Adrenal gland (tissue), 19 donors: ENCODE measurements at places on chromosomes 3 and 15. TPM values are rescaled to one million over a fixed set of nuclear protein-coding genes. Genes with fewer than 3 reads are reported as not detected.

GRCh38 chr3:43055806-43056770, 49.8 kb downstream of the POMGNT2 start:
- H3K36me3 ChIP-seq: no peaks in the 10 kb centered on the region
- no peak for DNase-seq
- no peak overlapping the region for H3K27ac ChIP-seq
- H3K27me3 ChIP-seq: no peaks in the 10 kb centered on the region
- no peak overlapping the region for H3K4me3 ChIP-seq

GRCh38 chr3:101223016-101223415, 97.4 kb downstream of the IMPG2 start:
- H3K27me3 ChIP-seq: no peaks in the 10 kb centered on the region
- DNase-seq: no peak
- no peak overlapping the region for H3K4me3 ChIP-seq
- no peaks in the 10 kb centered on the region for H3K36me3 ChIP-seq
- no peaks in the 10 kb centered on the region for H3K4me1 ChIP-seq
- no peak overlapping the region for H3K27ac ChIP-seq

DNA sequence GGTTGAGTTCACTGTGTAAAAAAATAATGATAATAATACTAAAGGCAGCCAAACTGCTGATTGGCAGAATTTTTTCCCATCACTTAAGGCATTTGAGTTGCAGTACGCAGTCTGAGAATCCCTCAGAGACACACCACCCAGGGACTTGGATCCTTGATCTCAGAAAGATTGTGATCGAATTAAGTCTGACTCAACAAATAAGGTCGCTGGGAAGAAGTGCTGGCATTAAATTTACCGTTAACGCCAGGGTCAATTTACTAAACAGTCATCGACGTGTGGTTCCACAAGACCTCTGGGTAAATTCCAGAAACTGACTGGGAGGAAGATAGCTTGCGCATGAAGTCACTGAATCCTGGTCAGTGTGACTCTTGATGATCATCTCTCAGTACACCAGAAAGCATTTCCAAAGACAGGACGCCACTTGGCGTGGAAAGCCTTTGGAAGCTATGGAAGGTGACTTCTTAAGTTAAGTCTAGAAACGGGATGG, 48.3 kb upstream of the CGNL1 start:
- H3K27me3 ChIP-seq: no peaks in the 10 kb centered on the region
- H3K36me3 ChIP-seq: no peaks in the 10 kb centered on the region
- H3K4me1 ChIP-seq: peaks cover 15% of the 10 kb centered on the region
- H3K4me3 ChIP-seq: no peak overlapping the region

GRCh38 chr3:62582495-62583172, 209.3 kb upstream of the FEZF2 start:
- no peak for DNase-seq
- H3K4me3 ChIP-seq: no peak overlapping the region
- H3K27me3 ChIP-seq: no peaks in the 10 kb centered on the region
- no peaks in the 10 kb centered on the region for H3K4me1 ChIP-seq
- no peak overlapping the region for H3K27ac ChIP-seq
- no peaks in the 10 kb centered on the region for H3K36me3 ChIP-seq

GRCh38 chr3:73952781-73953180, 328.0 kb upstream of the PDZRN3 start:
- no peak overlapping the region for H3K4me3 ChIP-seq
- H3K27me3 ChIP-seq: no peaks in the 10 kb centered on the region
- H3K27ac ChIP-seq: no peak overlapping the region
- no peak for DNase-seq
- no peaks in the 10 kb centered on the region for H3K4me1 ChIP-seq
- no peaks in the 10 kb centered on the region for H3K36me3 ChIP-seq

GRCh38 chr3:62359531-62359930, 13.8 kb downstream of the FEZF2 start:
- H3K27me3 ChIP-seq: peaks cover 4% of the 10 kb centered on the region
- H3K27ac ChIP-seq: no peak overlapping the region
- no peaks in the 10 kb centered on the region for H3K4me1 ChIP-seq
- no peak for DNase-seq

DNA sequence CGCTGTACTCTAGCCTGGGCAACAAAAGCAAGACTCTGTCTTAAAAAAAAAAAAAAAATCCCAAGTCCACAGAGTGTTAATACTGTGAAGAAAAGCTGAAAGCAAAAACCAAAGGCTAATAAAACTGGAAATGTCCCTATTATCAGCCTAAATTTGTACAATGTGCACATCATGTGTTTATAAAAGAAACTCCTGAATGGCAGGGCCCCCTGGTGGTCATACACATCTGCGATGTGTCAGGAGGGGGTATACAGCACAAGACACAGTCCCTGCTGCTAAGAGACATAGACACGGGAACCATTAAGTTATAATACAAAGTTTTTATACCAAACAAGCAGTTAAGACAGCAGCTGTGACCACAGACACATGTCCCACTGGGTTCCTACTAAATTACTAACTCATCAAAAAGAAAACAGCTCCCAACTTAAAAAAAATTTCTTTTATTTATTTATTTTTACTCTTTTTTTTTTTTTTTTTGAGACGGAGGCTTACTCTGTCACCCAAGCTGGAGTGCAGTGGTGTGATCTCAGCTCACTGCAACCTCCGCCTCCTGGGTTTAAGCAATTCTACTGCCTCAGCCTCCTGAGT, 31.0 kb downstream of the IDH2 start:
- H3K27ac ChIP-seq: no peak overlapping the region
- no peak overlapping the region for H3K4me3 ChIP-seq
- H3K4me1 ChIP-seq: peaks cover 18% of the 10 kb centered on the region

- H3K36me3 ChIP-seq: no peaks in the 10 kb centered on the region
- H3K27ac ChIP-seq: no peak overlapping the region
- DNase-seq: no peak
- no peaks in the 10 kb centered on the region for H3K27me3 ChIP-seq
- no peaks in the 10 kb centered on the region for H3K4me1 ChIP-seq
Measured at GRCh38 chr3:46854555-46854991, 8.7 kb downstream of the MYL3 start.

- DNase-seq: peak; percentile 52
- H3K4me3 ChIP-seq: no peak overlapping the region
- H3K4me1 ChIP-seq: no peaks in the 10 kb centered on the region
- H3K27me3 ChIP-seq: no peaks in the 10 kb centered on the region
- no peak overlapping the region for H3K27ac ChIP-seq
Measured at GRCh38 chr3:10557781-10558373, 52.5 kb upstream of the ATP2B2 start.

- H3K4me1 ChIP-seq: peaks cover 5% of the 10 kb centered on the region
- no peak overlapping the region for H3K27ac ChIP-seq
- H3K4me3 ChIP-seq: no peak overlapping the region
- no peaks in the 10 kb centered on the region for H3K27me3 ChIP-seq
- no peaks in the 10 kb centered on the region for H3K36me3 ChIP-seq
- peak; percentile 46 for DNase-seq
Measured at GRCh38 chr15:76203346-76204108, 107.7 kb downstream of the ETFA start.

DNA sequence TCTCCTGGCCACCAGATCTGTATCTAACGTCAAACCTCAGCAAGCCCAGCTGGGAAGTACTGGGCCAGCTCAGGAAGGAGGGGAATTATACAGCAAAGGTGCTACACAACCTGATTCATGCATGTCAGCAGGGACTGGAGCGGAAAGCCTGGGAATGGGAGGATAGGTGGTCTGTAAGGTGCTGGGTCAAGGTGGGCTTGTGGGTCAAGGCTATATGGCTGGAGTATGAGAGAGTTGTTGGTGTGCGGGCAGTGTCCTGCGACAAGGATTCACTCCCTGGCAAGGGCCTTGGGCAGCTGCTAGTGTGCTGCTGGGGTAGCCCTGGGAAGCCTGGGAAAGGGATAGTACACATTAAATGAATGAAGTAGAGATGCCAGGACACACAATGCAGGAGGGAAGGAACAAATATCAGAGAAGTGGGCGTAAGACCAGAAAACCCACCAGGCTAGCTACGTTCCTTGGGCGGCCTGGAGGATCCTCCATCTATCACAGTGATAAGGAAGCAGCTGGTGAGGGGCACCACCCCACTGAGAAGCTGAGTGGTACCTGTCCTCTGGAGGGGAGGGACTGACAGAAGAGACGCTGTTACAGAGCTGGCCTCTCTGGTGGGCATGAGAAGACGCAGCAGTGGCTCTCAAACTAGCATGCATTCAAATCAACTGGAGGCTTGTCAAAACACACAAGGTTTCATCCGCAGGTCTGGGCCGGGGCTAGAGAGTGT, 8.5 kb upstream of the SYNM start:
- H3K4me3 ChIP-seq: no peak overlapping the region
- no peak for DNase-seq
- no peaks in the 10 kb centered on the region for H3K36me3 ChIP-seq

DNA sequence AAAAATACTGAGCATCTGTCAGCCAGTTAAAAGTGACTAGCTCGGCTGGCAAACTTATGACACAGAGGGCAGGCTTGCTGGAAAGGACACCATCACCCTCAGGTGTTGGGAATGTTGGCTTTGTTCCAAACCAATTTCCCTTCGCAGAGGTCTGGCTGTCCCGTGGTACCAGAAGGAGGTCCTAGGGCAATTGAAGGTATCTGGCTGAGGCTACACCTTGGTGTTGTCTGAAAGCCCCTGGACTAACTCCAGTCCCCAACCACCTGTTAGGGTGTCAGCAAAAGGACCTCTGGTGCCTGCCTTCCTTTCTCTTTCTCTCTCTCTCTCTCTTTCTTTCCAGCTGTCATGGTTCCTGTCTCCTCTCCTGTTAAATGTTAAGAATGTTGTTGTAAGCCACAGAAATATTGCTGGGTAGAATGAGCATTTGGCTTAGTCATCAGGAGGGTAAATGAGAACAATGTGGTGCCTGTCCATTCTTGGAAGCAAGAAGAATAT, 12.5 kb downstream of the PRR20G start:
- H3K27ac ChIP-seq: no peak overlapping the region
- no peaks in the 10 kb centered on the region for H3K4me1 ChIP-seq
- H3K27me3 ChIP-seq: peaks cover 8% of the 10 kb centered on the region
- H3K36me3 ChIP-seq: no peaks in the 10 kb centered on the region

GRCh38 chr3:134833453-134834163, 38.5 kb downstream of the EPHB1 start:
- no peak overlapping the region for H3K4me3 ChIP-seq
- H3K27me3 ChIP-seq: no peaks in the 10 kb centered on the region
- H3K4me1 ChIP-seq: no peaks in the 10 kb centered on the region
- no peak for DNase-seq
- H3K36me3 ChIP-seq: no peaks in the 10 kb centered on the region

DNA sequence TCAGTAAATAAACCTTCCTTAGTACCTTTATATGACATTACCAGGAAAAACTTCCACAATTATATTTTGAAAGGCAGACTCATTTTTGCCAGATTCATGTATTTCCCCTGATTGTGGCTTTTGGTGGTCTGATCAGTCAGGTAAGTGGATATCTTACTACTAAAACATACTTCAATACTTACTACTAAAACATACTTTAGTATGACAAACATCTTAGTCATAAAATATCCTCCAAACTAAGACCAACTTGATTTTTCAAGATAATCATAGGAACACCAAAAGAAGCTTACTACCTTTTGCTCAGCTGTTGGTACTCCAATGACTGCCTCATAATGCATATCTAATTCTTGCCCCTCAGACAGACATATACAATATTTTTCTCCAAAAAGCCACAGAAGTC, 9.3 kb downstream of the TJP1 start:
- H3K27me3 ChIP-seq: no peaks in the 10 kb centered on the region
- peaks cover 35% of the 10 kb centered on the region for H3K4me1 ChIP-seq
- H3K4me3 ChIP-seq: no peak overlapping the region
- no peak overlapping the region for H3K27ac ChIP-seq

DNA sequence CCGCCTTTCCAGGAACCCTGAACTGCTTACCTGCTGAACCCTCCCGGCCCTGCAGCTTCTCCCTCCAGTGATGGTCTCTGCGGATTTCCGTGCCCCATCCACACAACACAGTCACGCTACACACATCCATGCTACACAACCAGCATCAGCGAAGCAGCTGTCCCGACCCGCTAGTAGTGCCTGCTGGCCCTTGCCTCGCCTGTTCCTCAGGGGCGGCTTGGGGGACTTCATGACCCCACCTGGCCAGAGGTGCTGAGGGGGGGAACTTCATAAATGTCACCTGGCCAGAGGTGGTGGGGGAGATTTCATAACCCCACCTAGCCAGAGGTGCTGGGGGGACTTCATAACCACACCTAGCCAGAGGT, 530 bp upstream of the TUBGCP5 start:
- DNase-seq: no peak
- H3K4me3 ChIP-seq: peak overlapping the region; percentile 62
- H3K27ac ChIP-seq: peak overlapping the region; percentile 87
- H3K36me3 ChIP-seq: no peaks in the 10 kb centered on the region

GRCh38 chr3:167882057-167882667, 146.6 kb downstream of the SERPINI1 start:
- no peaks in the 10 kb centered on the region for H3K36me3 ChIP-seq
- DNase-seq: no peak
- no peak overlapping the region for H3K27ac ChIP-seq
- no peaks in the 10 kb centered on the region for H3K27me3 ChIP-seq

DNA sequence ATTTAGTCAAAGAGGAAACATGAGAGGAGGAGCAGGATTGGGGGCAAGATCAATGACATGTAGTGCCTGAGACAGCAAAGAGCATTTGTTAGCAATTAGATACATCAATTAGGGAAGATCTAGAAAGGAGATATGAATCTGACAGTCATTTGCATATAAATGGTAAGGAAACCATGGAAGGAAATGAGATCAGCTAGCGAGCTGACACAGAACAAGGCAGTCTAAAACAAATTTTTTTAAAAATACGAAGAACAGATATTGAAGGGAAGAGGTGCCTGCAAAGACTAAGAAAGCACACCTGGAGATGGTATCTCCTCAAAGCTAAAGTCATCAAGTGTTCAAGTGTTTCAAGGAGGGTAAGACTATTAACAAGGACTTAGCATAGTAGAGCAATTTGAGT, 4.6 kb downstream of the EPM2AIP1 start:
- no peak overlapping the region for H3K27ac ChIP-seq
- no peak overlapping the region for H3K4me3 ChIP-seq
- peaks cover 20% of the 10 kb centered on the region for H3K4me1 ChIP-seq
- H3K27me3 ChIP-seq: no peaks in the 10 kb centered on the region

DNA sequence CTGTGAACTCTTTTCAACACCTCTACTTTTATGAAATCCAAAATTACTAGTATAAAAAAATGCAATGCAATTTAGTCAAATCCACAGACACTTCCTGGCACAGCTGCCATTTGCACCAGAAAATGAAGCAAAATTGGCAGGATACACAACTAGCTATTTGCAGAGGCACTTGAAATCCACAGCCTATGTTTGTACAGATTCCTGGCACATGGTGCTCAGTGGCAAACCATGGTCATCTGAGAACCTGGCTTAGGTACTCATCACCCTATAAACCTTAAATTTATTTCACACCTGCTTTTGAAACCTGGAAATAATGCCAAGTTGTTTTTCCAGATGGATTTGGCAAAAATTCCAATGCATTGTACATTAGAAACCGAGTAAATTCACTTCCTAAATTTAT, 20.2 kb upstream of the PPM1L start:
- no peaks in the 10 kb centered on the region for H3K27me3 ChIP-seq
- no peaks in the 10 kb centered on the region for H3K36me3 ChIP-seq
- no peak overlapping the region for H3K4me3 ChIP-seq
- no peak for DNase-seq
- no peaks in the 10 kb centered on the region for H3K4me1 ChIP-seq

CDHR4 gene
- total RNA-seq: not detected

ALDH1A2 gene
- 18.4 TPM for total RNA-seq

C3orf80 gene
- total RNA-seq: 0.17 TPM
